ENCODE measurements at places on chromosomes 2 and 18.

DNA sequence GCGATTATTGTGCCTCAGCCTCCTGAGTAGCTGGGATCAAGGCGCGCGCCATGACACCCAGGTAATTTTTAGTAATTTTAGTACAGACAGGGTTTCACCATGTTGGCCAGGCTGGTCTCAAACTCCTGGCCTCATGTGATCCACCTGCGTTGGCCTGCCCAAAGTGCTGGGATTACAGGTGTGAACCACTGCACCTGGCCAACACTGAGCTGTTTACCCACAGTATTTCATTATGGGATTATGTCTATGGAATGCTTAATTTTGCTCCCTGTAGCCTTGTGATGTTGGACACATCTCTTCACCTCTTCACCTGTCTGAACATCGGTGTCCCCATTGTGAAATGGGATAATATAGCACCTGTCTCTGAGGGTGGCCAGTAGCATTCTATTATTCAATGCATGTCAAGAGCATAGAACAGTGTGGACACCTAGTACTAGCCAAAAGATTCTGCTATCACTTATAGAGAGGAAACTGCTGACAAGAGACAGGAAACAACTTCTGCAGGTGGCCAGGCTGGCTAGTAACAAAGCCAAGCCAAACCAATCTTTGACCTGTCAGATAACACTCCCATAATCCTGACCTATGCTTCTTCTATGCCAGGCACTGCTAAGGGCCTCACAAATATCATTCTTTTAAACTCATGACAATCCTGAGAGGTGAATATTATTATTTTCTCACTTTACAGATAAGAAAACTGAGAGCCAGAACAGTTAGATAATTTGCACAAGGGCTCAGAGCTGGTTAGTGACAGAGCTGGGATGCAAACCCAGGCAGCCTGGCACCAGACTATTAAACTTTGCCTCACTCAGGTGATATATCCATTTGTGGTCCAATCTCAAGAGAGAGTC, 29.4 kb upstream of the REEP1 start:
- DNase-seq = no peak

GRCh38 chr2:8619071-8619470, 62.8 kb upstream of the ID2 start:
- DNase-seq = no peak

GRCh38 chr2:151408788-151409600, 708 bp upstream of the RIF1 start:
- no peak for DNase-seq

DNA sequence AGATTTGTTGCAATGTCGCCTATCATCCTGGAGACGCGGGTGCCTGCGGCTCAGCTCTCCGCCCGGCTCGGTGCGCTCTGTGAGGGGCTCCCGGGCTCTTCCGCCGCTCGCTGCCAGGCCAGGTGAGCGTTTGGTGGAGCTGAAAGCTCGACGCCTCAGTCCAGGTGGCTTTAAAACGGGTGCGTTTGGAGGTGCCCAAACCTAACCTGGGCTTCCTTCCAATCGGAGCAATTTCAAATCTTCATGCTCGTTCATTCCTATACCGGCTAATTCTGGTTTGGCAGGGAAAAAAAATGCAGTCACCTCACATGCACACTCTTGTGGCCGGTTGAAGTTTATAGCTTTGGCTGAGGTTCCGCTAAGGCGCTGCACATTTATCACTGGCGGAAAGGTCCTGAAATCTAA, at the start of gene SLC16A14:
SLC16A14 (minus strand) TSS at position 274 of the 405 bp plus-strand sequence. CDS start 9,572 bp downstream, outside the sequence.
- peak; percentile 30 for DNase-seq

DNA sequence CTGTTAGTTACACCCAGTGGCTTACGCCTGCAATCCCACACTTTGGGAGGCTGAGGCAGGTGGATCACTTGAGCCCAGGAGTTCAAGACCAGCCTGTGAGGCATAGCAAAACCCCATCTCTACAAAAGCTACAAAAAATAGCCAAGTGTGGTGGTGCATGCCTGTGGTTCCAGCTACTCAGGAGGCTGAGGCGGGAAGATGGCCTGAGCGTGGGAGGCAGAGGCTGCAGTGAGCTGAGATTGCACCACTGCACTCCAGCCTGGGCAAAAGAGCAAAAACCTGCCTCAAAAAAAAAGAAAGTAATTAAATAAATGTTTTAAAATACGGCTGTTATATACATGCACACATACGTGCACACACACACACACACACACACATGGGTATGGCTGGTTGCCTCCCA, 194.8 kb downstream of the HDAC4 start:
- no peak for DNase-seq

DNA sequence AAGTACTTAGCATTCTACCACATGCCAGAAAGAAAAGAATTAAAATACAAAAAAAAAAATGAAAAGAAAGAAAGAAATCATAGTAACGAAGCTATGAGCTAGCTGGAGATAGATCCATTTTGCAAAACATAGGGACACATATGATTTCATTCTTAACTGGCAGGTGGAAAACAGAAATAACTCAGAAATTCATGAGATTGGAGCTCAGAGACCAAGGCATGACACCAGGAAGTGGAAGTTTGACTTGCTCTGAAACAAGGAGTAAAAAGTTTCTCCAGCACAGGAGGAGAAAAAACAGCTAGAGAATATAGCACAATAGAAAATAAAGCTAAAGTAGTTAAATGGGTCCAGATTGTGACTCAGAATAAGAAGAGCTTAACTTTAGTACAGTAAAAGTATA, 278.1 kb downstream of the ZEB2 start:
- no peak for DNase-seq

DNA sequence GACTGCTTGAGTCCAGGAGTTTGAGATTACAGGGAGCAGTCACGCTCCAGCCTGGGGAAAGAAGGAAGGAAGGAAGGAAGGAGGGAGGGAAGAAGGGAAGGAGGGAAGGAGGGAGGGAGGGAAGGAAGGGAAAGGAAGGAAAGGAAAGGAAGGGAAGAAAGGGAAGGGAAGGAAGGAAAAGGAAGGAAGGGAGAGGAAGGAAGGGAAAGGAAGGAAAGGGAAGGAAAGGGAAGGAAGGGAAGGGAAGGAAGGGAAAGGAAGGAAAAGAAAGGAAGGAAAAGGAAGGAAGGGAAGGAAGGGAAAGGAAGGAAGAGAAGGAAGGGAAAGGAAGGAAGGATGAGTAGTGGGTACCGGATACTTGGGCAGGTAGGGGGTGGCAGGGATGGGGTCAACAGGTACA, 32.3 kb downstream of the GPR155 start:
- no peak for DNase-seq

GRCh38 chr2:189096769-189097447, 82.7 kb downstream of the COL5A2 start:
- no peak for DNase-seq

GRCh38 chr2:127191331-127192219, 28.5 kb downstream of the CYP27C1 start:
- no peak for DNase-seq
